ENCODE measurements at places on chromosomes 7 and 10.

DNA sequence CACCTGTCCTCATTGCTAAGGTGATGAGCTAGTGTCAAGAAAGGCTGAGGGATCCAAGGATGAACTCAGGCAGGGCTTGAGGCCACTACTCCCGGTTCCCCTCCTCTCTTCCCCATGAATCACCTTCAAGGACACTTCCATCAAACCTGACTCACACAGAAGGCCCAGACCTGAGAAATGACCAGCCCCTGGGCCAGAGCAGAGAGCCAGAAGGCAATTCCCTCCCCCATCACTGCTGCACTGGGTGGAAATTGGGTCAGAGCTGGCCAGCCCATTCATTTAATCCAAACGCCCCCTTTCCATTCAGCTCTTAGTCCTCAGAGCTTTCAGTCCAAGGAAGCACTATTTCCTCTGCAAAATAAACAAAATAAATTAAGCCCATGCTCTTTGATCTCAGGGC is 182.0 kb downstream of the KCNMA1 start:
- no peak for DNase-seq

- DNase-seq: no peak
These were observed 950 bp upstream of the GCC1 start for GRCh38 chr7:127586346-127586745.

DNA sequence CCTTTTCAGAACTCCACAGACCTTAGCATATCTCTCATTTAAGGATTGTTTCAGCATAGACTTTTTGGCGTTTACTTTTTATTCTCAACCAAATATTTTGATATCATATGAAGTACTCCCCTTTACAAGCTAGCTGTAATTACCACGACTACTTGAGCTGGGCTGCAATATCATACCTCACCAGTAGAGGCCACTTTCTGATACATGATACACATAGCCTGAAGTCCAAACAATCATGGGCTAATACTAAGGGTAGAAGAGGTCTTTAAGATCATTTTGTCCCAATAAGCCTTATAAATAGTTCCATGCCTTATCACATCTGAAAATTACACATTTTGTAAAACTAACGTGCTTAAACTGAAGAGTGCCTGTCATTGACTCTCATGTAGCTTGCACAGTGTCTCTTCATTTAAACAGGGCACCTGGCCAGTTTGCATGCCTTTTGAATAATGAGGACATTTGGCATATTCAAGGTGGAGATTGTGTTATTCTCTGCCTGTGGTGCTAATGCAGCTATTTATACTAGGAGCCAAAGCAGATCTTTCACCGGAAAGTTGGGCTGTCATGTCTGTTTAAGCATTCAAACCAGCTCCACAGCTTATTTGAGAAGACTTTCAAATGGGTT is 403.7 kb upstream of the ZMIZ1 start:
- no peak for DNase-seq

GRCh38 chr7:74271742-74272141 is 17.5 kb upstream of the CLIP2 start:
- DNase-seq: no peak

DNA sequence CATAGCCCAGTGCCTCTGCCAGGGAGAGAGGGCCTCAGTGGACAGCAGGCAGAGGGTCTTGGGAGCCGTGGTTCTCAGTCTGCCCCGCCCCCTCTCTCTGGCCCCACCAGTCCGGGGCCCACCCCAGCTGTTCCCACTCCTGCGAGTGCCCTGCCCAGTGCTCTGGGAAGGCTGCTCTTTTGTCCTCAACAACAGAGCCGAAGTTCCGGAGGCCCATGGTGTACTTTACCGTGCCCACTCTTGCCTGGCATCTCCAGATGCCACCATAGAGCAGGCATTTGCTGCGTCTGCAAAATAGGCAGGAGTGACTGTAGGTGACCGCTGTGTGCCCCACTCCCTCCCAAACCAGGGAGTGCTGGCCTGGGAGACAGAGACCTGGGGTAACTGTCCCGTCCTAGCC is 29.3 kb upstream of the PCBD1 start:
- DNase-seq: no peak

DNA sequence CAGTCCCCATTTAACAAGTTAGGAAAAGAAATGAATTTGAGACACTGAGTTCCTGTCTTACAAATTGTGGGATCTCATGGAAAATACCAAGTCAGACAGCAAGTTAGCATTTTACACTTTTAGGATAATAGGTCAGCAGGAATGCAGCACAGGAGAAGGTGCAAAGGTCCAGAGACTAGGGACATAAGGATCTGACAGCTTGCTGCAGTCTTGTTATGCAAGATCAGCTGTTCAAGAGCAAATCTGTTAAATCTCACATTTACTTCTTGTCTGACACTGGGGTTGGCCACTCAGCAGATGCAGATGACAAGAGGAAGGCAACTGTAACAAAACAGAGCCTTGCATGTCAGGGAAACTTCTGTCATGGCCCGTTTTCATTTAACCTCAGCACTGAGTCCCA is 239.6 kb downstream of the PHF14 start:
- DNase-seq: no peak

DNA sequence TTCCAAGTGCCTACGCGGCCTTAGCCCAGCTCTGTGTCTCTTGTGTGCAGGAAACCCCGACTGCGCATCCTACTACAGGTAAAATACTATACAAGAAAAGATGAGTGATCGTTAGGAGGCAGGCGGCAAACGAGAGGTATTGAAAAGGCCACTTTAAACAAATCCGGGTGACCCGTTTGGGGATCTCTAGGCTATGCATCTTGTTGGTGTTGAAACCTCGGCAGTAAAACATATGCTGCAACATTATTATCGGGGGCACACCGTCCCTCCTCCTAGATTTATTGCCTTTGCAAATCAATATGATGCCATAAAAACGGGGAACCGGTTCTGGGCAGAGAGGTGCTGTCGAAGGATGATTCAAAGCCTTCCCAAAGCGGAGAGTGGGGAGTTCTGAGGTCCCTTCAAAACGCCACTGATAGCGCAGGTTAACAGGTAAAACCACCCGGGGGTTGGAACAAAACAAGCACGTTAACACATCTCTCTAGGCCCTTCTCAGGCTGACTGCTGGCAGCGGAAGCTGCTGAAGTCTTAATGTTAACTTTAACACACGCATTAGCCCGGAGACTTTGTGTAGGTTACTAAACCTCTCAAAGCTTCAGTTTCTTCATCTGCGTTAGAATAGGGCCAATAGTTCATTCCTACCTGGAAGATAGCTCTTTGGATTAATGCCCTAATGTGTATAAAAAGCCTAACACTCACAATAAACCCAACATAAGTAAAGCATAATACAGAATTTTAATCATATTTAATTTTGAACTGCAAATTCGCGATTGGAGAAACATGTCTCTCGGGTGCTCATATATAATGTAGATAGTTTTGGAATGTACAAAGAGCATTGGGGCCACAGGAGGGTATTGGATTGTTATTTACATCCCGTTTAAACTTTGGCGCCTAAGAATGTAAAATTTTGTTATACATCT is 2.6 kb upstream of the TBX20 start:
- DNase-seq: no peak

- DNase-seq: no peak
These were observed 185.2 kb downstream of the DKK1 start for GRCh38 chr10:52499281-52499680.

DNA sequence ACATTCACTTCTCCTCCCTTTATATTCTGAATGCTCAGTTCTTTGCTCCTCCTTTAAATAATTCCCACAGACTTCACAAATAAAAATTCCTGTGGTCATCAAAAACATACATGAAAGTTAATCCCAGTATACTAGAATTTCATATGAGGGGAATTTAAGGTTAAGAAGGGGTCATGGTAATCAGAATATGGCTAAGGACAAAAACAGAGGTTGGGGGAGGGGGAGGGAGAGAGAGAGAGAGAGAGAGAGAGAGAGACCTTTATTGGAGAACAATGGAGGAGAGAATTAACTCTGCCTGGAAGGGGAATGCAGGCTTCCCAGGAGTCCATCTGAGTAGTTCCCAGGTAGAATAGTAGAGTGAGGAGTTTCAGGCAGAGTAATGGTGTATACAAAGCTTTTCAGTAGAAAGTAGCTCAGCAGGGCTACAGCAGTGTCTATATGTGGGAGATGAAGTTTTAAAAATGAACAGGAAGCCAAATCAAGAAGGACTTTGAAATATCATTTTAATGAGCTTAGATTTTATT is 5.2 kb upstream of the CUBN start:
- no peak for DNase-seq

DNA sequence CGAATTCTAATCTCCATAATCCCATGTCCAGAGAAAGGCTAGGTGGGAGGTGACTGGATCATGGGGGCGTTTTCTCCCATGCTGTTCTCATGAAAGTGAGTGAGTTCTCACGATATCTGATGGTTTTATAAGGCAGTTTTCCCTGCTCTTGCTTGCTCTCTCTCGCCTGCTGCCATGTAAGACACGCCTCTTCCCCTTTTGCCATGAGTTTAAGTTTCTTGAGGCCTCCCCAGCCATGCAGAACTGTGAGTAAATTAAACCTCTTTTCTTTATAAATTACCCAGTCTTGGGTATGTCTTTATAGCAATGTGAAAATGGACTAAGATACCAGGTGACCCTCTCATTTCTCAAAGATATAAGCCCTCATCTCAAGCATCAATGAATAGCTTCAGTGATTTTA is 1.1 kb upstream of the ACTA2 start:
- no peak for DNase-seq

- no peak for DNase-seq
These were observed 299.4 kb downstream of the SNX13 start for GRCh38 chr7:17640730-17641377.

- no peak for DNase-seq
These were observed 77.4 kb downstream of the LRMDA start for GRCh38 chr10:75508814-75509306.

DNA sequence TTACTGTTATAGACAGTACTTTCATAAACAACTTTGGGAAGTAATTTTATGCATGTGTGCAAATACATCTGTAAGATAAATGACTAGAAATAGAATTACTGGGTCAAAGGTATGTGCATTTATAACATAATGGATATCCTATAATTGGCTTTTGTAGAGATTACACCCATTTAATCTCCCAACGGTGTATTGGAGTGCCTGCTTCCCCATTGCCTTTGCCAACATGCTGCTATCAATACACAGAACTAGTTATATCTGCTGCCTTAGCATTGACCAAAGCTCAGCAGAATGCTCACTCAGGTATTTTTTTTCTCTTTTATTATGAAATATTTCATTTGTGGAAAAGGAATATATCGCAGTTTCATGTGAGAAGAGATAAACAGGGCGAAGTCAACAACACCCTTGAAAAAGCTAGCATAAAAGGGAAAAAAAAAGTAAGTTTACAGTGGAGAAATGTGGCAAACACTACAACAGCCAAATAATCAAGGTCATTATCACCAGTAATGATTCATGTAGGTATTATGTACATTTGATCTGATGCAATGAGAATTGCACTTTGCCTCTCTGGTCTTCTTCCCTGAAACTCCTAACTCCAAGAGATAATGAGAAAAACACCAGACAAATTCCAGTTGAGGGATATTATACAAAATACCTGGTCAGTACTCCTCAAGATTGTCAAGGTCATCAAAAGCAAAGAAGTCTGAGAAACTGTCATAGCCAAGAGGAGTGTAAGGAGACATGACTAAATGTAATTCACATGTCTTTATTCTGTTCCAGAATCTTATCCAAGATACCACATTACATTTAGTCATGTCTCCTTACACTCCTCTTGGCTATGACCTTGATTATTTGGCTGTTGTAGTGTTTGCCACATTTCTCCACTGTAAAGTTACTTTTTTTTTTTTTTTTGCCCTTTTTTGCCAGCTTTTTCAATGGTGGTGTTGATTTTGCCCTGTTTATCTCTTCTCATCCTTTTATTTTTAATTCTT is 36.8 kb downstream of the MARCHF5 start:
- DNase-seq: no peak

DNA sequence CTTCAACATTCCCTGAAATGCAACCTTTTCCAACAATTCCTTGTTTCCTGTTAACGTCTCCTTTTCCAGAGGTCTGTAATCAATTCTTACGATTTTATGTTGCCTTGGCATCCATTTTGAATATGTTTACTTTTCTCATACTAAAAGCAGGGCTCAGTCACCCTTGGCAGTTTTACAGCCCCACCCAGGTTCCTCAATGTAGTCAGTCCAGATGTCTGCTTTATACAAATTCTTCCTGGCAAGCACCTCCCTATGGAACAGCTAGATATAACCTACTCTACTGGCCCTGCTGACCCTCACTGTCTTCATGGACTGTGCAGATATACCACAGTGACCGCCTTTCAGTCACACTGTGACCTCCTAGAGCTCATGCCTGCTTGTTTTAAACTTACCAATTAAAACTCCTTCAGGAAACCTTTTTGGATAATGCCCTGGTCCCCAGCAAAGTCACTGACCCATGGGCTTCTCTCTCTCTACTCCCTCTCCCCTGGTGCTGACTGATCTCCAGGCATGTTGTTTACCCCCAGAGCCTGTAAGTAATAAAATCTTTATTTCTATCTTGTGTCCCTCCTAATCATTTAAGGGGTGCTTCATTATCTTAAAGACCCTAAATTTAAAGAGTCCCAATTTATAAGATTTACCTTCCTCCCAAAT is 147.1 kb upstream of the STEAP1 start:
- DNase-seq: no peak

DNA sequence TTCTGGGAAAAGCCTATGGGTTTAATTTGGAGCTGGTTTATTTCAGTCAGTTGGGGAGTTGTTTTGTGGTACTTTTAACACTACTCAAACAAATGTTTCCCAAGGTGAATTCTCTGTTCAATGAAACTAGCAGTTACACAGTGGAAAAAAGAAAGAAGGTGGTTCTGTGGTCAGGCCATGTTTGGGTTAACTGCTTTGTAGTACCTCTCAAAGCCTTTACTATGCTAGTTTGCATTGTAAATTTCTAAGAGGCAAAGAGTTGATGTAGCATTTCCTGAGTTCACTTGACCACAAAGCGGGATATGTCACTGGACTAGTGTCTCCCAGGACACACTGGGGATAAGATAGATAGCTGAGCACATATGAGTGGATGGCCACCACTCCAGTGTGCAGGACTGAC is 145.4 kb downstream of the KIF20B start:
- no peak for DNase-seq

DNA sequence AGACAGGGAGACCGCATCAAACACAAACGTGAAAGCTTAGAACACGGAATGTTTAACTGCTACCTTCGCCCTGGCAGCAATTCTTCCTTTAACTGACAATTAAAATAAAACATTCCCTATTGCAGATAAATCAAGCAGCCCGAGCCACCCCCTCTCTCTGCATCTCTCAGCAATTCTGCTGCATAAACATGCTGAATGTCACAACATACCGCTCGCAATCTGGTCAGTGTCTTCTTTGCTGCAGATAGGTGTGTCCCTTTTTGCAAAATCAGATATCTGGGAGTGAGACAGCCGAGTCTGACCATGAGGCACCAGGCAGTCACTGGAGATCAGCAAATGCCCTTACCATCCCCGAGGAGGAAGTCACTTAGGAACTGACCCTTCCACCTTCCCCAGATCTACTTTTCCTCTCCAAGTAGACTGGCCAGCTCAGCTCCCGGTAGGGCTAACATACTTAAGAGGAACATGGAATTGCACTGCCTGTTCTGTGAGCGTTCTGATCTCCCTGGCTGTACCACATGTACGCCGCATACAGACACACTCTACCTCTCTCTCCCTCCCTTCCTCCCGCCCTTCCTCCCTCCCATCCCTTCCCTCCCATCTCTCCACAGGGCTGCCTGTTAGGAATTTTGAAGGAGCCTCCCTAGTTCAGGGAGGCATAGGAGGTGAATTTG is at the start of gene FRMD4A:
FRMD4A (minus strand) TSS at position 537 of the 674 bp plus-strand sequence.
- DNase-seq: no peak
